ENCODE measurements at places on chromosomes 1 and 21.

DNA sequence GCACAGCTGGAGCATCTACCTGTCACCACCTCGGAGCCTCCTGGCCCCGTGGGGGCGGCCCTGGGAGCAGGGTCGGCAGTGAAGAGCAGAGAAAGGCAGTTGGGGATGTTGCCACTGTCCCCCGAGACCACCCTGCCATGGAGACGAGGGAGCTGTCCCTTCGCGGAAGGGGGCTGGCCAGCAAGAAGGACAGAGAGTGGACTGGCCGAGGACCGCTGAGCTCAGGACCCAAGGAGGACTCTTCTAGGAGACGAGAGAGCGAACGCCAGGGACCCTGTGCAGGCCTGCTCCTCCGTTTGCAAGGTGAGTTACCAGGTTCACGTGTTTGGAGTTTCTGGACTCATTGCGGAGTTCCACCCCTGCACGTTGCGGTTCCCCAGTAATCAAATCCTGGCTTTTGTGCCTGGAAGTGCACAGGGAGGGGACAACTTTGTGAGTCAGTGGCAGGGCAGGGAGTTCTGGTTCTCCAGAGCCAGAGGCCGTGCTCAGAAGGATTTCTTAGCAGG lies 5.6 kb upstream of the POFUT2 start:
- no peak for DNase-seq

DNA sequence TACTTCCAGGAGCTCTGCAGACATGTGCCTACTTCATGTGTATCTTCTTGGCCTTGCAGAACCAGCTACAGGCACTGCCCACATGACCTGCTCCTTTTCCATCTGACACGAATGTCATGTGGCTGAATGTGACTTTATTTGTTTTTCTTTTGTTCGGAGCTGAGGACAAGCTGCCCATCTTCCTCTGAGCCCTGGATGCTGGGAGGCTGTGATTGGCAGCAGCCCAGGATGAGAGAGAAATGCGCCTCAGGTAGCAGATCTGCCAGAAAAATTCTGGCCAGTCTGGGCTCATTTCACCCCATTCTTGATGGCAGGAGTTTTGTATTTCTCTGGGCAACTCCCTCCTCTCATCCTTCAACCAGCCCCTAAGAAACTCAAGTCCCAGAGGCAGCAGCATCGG lies 372.0 kb downstream of the RPS6KC1 start:
- DNase-seq: peak; percentile 54

DNA sequence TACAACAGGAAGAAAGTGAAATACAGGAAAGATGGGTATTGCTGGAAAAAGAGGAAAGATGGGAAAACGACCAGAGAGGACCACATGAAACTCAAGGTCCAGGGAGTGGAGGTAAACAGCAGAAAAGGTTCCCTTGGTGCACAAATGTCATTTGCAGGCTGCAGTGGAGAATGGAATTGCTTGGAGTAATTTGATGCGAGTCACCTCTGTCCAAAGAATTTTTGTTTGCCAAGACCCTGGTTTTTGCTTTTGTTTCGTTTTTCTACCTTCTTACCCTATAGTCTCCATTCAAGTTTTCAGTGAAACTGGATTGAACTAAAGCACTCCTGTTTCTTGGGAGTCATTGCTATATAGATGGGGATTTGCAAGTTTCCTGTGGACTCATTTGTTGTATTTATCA lies 464.3 kb downstream of the CAMTA1 start:
- no peak for DNase-seq

DNA sequence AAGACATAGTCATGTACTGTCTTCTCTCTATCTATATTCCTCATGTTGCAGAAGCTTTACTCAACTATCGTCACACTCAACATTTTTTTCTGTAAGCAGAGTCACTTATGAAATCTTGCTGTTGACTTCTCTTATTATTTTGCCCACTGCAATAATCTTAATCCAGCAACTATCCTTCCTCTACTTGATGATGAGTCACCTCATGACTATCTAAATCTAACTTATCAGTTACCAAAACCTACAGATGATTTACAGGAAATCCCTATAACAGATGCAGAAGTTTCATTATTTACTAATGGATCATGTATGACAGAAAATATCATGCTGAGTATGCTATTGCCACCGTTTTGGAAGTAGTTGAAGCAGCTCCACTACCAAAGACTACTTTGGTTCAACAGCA lies 378.9 kb downstream of the DUSP10 start:
- no peak for DNase-seq

DNA sequence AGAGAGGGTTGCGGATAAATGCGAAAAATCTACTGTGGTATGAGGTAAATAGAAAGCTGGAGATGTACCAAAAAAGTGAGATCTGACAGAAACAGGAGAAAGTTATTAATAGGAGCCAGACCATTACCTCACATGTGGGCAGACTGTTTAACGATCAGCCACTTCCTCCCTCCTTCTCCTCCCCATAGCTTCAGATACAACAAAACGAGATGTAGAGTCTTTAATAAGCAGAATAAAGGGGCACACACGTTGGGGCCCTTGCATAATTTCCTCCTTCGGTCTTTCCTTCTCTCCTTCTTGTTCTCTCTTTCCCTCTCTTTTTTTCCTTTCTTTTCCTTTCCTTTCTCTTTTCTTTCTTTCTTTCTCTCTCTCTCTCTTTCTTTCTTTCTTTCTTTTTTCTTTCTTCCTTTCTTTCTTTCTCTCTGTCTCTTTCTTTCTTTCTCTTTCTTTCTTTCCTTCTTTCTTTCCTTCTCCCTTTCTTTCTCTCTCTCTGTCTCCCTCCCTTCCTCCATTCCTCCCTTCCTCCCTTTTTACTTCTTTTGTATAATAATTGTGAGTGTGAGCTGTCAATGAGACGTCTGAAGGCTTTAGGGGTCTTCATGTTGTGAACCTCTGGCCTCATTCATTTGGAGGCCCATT lies 242.1 kb downstream of the GRIK1 start:
- DNase-seq: no peak

- peak; percentile 73 for DNase-seq
Observed at GRCh38 chr1:115089420-115090185, at the start of gene TSPAN2. Gene TSPAN2, minus strand, starts transcription at chr1:115089503. Its CDS starts 71 bp downstream, at chr1:115089432.

DNA sequence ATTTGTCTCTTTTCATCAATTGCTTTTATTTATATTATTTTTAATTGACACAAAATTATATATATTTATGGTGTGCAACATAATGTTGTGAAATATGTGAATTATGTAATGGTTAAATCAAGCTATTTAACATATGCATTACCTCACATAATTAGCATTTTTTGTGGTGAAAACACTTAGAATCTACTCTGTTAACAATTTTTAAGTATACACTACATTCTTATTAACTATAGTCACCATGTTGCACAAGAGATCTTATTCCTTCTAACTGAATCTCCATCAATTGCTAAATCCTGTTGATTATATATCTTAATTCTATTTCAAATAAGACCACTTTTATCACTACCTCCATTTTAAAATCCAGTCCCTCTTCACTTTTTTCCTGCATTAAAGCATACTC lies 42.5 kb downstream of the PLPPR5 start:
- no peak for DNase-seq

DNA sequence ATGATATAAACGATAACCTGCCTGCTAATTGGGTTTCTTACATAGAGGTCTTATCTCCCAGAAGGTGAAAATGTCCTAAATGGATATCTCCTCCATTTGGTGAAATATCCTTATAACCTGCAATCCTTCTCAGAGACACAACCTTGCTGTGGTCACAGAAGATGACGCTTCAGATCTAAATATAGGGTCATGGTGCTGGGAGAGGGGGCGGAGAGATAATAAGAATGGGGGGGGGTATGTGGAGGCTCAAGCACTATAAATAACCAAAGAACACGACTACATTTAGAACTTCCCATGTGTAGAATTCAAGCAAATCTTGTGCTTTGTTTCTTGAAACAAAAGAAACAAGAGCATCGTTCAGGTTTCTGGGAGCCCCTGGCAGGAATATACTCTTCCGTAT lies 260.6 kb upstream of the ESRRG start:
- DNase-seq: no peak

DNA sequence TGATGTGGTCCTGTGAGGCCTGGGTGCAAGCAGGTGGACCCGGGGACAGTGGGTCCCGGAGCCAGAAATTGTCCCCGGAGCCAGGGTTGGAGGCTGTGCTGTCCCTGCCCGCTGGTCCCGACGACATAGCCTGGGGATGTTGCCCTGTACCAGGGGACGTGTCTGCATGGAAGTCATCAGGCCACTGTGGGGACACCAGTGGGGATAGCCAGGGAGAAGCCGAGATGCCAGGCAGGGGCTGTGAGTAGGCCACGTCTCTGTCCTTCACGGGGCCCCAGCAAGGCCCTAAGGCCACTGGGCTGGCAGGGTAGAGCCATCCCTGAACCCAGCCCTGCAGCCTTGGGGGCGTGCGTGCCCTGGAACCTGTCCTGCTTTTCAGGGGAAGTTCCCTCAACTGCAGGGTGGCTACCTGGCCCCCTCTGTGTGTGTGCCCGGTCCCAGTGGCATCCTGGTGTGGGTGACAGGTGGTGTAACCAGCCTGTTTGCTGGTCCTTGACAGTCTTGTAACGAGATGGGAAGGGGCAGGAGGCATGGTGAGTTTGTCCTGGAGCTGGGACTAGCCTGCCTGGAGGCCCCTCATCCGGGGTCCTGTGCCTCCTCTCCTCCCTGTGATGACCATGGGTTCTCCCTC lies 73.2 kb downstream of the OBSCN start:
- no peak for DNase-seq

GRCh38 chr1:3197781-3198316 lies 128.8 kb downstream of the PRDM16 start:
- no peak for DNase-seq

GRCh38 chr1:216832192-216832591 lies 109.0 kb upstream of the ESRRG start:
- no peak for DNase-seq

DNA sequence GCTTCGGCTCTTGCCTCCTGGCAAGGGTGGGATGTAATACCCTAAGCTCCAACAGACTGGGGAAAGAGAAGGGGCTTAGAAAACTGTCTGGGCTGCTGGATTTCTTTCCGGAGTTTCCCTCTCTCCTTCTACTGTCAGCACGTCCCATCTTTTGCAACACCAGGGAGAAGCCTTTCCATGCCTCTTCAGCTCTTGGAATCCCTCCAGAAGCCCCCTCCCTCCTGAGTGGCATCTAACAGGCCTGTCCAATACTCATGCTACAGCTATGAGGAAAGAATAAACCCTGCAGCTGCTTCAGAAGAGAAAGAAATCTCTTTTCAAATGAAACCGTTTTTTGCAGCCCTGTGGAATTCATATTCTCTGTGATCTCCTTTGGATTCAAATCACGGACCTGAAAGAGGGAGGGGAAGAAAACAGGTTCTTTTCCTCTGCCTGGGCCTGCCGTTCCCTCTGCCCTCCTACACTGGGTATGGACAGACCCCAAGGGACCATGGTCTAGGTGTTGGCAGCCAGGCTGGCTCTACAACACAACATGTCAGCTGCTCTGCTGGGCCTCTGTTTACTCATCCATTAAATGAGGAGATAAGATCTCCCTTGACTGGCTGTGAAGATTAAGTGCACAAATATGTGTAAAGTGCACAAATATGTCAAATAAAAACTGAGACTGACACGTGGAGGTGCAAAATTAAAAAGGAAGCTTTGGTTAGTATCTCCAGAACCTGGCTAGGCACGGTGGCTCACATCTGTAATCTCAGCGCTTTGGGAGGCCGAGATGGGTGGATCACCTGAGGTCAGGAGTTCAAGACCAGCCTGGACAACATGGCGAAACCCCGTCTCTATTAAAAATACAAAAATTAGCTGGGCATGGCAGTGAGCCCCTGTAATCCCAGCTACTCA lies 6.0 kb upstream of the CAPN2 start:
- DNase-seq: peak; percentile 85

- DNase-seq: no peak
Observed at GRCh38 chr1:226248091-226248490, 24.6 kb downstream of the MIXL1 start.

DNA sequence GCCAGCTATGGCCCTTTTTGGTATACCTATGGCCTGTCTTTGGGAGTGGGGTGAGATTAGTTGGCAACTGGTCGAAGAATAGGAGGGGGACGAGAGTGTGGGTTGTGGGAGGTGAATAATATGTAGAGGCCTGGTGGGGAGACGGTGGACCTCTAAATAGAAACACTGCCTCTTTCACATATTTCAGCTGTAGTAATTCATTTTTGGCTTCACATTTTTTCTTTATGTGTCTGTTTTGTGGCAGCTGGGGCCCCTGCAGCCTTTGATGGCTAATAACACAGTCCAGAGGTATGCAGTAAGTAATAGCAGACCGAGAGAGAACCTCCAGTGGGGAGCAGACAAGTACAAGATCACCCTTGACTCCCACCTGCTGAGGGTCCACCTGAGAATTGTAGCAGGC lies 75.9 kb downstream of the HLX start:
- DNase-seq: no peak

GRCh38 chr1:91559838-91560565 lies 59.4 kb downstream of the CDC7 start:
- DNase-seq: no peak

DNA sequence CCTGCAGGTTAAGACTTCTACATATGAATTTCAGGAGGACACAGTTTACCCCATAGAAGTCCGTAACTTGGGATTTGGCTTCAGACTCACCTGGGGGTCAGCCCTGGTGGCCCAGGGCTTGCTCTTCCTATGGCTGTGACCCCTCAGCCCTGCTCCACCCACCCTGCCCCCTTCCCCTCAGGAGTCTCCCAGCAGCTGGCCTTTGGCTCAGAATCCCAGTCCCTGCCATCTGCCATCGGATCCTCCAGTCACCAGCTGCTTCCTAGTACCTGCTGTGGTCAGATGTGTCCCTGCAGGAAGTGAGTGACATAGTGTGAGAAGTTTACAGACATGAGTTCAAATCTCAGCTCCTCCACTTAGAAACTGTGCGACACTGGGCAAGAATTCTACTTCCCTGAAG lies 332.6 kb downstream of the NPHP4 start:
- DNase-seq: no peak

- no peak for DNase-seq
Observed at GRCh38 chr1:212586206-212587015, 22.1 kb upstream of the ATF3 start.

DNA sequence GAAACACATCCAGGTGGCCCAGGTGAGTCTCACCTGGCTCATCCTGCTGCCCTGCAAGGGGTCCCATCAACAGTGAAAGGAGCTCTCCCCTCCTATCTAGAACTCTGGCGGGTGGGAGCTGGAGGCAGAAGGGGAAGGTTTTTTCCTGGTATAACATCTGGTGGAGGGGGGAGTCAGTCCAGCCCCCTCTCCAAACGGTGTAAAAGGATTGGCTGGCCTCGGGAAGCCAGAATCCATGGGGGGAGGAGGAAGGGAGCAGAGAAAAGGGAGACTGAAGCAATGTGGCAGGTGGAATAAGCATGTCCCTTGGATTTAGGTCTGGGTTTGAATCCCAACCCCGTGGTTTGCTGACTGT lies 1.2 kb upstream of the CAMK2N1 start:
- DNase-seq: no peak
